Activated naive CD4-positive, alpha-beta T cell treated with anti-CD3 and anti-CD28 coated beads for 36 hours (primary cell): ENCODE measurements at places on chromosomes 7 and 10. TPM values are rescaled to one million over a fixed set of nuclear protein-coding genes. Genes with fewer than 3 reads are reported as not detected.

DNA sequence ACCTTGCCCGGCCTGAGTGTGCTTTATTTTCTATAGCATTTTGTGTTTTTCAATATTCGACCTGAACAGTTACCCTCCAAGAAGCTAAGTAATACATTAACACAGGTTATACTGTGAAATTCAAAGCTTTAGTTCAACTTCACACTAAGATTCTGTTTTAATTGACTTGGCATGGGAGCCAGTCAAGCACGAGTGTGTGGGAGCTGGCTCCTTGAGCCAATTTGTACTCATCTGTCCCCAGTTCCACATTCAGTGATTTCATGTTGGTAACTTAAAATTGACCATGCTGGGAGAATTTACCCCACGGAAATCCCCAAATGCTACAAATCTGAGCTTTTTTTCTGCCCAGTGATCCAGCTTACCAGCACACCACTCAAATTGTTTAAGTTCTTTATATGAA, 20.3 kb downstream of the TSPAN12 start:
- DNase-seq, result no peak

- DNase-seq, result peak; percentile 37
Measured at GRCh38 chr10:91162050-91162494, 58.4 kb upstream of the PCGF5 start.

DNA sequence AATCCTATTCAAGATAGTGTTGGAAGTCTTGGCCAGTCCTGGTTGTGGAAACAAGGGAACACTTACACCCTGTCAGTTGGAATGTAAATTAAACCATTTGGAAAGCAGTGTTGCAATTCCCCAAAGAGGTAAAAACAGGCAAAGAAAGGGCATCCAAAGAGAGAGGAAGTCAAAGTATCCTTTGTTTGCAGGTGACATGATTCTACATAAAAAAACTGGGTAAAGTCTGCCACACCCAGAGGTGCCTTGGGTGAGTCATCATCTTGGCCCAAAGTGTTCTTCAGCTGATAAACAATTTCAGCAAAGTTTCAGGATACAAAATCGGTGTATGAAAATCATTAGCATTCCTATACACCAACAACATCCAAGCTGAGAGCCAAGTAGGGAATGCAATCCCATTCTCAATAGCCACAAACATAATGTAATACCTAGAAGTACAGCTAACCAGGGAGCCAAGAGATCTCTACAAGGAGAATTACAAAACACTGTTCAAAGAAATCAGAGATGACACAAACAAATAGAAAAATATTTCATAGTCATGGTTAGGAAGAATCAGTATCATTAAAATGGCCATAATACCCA, 278.7 kb downstream of the SDK1 start:
- no peak for DNase-seq

DNA sequence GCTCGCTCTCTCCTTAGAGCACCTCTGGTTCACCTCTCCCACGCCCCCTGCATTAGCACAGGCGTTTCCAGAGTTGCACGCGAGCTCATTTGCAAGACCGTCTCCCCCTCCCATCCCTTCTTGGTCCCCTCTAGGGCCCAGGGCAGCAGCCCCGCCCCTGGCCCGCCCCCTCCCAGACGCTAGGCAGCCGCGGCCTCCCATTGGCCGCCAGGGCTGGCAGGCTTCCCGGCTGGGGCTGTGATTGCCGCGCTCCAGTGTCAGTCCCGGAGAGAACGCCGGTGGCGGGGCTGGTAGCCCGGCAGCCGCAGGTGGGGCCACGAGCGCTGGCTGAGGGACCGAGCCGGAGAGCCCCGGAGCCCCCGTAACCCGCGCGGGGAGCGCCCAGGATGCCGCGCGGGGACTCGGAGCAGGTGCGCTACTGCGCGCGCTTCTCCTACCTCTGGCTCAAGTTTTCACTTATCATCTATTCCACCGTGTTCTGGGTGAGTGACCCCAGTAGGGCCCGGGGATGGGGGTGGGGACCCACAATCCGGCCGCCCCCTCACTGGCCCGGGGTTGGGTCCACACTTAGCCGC, at the start of gene TSPAN15:
TSPAN15 (plus strand) TSS at position 257 of the 575 bp plus-strand sequence; CDS start at position 387, 130 bp downstream.
- DNase-seq, result peak; percentile 84

GRCh38 chr7:86932038-86932512, 127.4 kb downstream of the ELAPOR2 start:
- DNase-seq, result peak; percentile 15

DNA sequence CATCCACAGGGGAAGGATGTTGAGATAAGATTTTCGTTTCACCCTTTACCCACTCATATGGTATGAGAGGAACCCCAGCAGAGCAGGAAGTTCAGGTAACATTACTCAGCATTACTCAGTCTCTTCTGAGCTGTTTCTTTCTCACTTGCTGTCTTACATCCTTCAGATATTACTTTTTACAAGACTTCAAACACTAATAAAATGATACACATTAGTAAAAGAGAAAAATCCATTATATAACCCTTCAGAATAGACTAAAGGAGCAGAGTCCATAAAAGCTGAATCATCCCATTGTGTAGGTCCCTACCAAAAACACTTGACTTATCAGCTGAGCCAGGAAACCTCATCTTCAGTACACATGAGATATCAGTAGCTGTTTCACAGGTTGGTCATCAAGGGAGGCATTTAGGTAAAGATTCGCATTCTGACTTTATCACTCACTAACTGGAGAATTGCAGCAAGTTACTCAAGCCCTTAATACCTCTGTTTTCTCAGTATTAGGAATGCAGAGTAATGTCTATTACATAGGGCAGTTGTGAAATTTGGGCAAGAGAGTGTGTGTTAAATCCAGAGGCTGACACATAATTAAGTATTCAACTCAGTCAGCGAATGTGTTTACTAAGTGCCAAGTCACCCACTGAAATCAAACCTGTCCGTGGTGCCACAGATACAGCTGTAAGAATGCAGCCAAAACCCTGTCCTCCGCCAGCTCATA, 44.7 kb downstream of the KLF6 start:
- no peak for DNase-seq

GRCh38 chr10:99685597-99685967, 26.3 kb downstream of the ENTPD7 start:
- no peak for DNase-seq

- DNase-seq, result no peak
Measured at GRCh38 chr7:148967032-148967372, 61.3 kb downstream of the PDIA4 start.

DNA sequence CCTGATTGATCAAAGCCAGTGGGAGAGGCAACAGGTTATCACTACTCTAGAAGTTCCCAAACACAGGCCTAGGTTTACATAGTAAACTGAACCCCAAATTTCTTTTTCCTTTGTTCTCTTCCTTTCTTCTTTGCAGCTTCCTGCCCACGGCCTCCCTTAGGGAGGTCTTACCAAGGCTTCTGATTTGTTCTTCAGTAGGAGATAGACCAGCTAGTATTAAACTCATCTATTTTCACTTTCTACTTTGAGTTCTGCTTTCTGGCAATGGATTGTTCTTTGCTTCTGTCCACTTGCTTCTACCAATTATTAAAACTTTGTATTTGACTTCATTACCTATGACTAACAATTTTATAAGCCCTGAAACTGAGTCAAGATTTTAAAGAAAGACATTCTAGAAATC, 251.2 kb upstream of the FZD1 start:
- DNase-seq, result no peak

DNA sequence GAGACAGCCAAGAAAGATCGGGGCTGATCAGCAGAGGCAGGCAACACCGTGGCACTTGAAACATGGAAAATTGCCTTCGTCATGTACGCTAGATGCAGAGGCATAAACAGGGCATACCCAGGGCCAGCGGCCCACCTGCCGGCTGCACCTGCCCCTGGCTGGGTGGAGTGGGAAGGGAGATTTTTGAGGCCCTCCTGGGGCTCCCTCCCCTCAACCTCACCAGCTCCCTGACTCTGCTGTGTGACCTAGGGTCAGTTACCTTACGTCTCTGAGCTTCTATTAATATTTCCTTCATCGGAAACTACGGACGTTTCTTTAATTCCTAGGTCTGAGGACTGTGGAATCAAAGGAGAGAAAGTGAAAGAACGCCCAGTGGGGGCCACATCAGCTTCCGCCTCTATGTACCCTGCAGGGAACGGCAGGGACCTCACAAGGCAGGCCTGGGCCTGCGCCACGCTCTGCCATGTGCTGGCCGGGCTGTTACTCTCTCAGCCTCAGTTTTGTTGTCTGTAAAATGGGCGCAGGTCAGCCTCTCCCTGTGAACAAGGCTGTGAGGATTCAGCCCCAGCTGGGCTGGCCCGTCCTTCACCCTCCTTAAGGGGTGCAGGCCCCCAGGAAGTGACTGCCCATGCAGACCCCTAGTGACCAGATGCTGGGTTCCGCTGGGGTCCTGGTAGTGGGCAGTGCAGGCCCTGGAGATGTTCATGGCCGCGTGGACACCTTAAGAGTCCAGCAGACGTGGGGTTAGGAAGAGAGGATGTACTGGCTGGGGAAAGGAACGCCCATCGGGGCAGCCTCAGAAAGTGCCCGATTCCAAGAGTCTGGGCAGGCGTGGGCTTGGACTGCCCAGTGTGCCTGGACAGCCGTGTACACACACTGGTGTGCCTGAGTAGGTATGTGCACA, 22.7 kb downstream of the ELFN1 start:
- peak; percentile 1 for DNase-seq

GRCh38 chr7:4212376-4212775, 469.7 kb upstream of the FOXK1 start:
- no peak for DNase-seq

DNA sequence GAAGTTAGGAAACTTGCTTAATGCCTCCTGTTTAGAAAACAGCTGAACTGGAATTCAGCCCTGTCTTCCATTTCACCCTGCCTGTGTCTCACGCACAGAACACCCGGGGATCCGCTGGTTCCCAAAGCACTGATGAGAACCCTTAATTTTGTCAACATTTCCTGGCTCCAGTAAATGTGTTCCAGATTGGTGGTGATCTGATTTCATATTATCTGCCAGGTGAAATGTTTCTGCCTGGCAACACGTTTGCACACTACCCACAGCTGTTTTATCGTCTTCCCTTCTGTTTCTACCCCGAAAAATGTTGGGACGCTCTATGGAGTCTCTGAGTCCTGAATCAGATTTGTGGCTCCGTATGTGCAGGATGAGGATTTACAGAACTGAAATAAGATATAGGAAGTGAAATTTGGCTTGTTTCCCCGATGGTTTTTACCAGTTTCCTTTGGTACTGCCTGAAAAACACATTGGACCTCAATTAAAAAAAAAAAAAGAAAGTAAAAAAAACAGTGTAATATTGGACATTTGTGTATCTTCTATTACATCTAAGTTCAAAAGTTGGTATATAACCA, 29.0 kb downstream of the MRC1 start:
- DNase-seq, result no peak

Gene FXYD4
- not detected for total RNA-seq

Gene LRRTM3
- total RNA-seq, result not detected

Gene RBM20
- 0.40 TPM for total RNA-seq

Gene PVRIG
- total RNA-seq, result 22.7 TPM
